ENCODE measurements at places on chromosomes 2 and 18.

- no peak for DNase-seq
These were observed 356.8 kb upstream of the ST6GAL2 start for GRCh38 chr2:107242811-107243210.

DNA sequence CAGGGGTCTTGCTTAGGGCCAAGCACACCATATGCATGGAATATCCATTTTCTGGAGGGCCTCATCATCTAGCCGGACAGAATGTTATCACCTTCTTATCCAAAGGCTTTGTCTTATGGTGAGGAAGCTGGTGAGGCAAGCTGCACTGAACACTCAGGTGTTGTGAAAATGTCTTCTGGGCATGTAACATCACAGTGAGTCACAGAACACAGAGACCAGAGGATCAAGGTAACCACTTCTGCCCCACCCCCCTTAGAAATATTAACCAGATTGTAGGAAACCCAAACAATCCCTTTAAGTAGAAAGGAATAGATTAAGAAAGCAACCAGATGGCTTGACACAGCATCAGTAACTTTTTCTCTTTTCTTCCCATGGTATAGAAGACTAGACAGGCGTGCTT lies 51.1 kb downstream of the MYO5B start:
- DNase-seq: no peak

DNA sequence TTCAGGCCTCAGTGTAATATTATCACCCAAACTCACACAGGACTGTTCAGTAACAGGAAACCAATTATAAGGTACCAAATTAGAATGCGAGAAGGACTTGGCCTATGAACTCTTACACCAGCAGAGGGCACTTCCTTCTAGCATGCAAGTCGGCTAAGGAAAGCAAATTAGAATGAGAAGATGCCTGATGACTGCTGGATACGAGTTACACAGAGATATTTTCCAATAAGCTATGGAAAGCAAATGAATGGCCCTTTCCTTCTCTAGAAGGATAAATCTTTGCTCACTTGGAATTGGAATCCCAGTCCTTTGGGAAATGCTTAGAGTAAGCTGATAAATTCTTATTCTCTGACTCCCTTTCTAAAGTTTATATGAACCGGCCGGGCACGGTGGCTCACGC lies 109.8 kb downstream of the AP1S3 start:
- DNase-seq: no peak

DNA sequence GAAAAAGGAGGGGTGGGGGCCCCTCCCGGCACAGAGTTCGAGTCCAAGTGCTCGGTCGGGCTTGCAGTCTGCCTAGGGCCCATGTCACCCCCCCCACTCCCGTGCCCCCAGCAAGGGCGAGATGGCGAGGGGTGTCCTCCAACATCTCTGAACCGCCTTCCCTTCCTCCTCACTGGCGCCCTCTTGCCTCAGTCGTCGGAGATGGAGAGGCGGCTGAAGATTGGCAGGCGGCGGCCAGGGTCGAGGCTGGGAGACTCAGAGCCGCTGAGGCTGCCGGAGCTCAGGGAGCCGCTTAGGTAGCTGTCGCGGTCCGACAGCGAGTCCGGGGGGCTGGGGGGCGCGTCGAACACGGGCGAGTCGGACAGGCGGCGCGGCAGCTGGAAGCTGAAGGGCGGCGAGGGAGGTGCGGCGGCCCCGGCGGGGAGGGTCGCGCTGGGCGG lies 2.3 kb downstream of the ZFP36L2 start:
- DNase-seq: peak; percentile 53

DNA sequence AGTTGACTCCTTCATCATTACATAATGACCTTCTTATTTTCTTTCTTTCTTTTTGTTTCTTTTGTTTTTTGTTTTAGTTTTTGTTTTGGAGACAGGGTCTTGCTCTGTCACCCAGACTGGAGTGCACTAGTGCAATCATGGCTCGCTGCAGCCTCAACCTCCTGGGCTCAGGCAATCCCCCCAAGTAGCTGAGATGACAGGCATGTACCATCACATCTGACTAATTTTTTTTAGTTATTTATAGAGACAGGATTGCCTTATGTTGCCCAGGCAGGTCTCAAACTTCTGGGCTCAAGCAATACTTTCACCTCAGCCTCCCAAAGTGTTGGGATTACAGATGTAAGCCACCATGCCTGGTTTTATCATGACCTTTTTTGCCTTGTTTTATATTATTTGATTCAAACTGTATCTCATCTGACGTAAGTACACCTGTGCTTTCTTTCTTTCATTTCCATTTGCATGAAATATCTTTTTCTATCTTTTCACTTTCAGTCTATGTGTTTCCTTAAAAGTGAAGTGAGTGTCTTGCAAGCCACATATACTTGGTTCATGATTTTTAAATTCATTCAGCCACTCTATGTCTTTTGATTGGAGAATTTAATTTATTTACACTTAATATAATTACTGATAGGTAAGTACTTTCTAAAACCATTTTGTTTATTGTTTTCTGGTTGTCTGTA lies 39.1 kb downstream of the SP100 start:
- DNase-seq: no peak

- DNase-seq: no peak
These were observed 122.2 kb upstream of the ITGB6 start for GRCh38 chr2:160322320-160322719.

- DNase-seq: no peak
These were observed 273.2 kb upstream of the RGPD4 start for GRCh38 chr2:107553539-107553938.

DNA sequence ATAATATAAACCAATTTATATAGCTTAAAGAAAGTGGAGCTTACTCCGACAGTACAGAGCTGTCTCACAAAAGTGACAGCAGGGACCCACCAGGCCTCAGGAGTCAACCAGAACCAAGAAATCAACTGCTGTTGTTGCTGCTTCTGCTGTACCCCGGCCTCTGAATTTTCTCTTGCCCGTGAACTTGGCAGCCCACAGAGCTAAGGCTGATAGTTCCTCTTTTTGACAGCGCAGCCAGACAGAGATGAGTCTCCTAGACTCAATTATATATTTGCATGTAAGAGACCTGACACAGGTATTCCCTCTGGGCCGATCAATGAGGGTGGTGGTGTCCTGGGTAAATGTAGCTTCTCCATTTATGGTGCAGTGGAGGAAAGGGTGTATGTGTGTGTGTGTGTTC lies 109.4 kb downstream of the KCTD1 start:
- DNase-seq: no peak

DNA sequence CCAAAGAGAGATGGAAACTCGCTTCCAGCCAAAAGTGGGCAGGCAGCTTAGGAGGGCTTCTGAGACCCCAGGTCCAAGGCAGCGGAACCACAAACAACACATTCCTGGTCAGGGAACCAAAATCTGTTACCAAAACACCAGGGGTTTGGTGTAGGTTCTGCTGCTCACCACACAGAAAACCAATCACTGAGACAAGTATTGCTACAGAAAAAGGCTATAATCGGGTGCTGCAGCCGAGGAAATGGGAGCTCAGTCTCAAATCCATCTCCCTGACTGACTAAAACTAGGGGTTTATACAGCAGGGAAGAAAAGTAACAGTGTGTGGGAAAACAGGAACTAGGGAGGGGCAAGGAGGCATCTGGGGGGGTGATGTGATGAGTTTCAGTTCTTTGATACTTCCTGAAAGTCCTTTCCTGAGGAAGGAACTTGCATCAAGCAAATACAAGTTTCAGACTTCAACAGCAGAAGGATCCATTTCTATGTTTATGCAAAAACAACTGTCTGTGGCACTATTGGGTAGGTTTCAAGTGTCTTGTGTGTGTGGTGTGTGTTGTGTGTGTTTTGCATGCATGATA lies 108.0 kb downstream of the FAM168B start:
- DNase-seq: no peak

- DNase-seq: no peak
These were observed 76.2 kb upstream of the CHRNA1 start for GRCh38 chr2:174840436-174840835.

DNA sequence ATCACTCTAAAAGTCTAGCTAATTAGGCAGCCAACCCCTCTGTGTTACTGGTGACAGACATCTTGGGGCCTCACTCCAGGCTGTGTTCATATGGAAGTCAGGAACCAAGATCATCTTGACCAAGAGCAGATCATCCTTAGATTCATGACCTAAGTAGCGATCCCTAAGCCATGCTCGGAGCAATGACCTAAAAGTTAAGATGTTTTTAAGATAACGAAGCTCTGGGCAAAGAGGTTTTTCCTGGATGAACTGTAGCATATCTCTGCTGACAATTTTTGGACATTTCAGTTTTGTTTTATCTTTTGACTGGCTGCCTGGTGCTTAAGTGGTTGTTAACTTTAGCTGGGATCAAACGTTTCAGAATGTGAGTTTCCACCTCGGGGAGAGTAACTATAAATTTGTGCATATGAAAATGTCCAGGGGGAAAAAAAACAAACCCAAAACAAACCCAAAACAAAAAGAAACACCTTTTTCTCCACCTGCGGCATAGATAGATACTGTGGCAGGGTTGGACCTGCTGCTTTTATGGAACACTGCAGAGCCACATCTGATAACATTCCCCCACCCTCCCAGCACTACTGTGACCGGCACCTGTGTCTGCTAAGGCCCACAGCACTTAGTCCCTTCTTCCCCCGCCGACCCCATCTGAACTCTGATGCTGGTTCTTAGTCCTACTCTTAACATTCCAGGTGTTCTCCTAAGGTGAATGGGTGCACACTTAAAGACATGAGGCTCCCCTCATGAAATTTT lies 45.5 kb downstream of the EPAS1 start:
- DNase-seq: no peak

DNA sequence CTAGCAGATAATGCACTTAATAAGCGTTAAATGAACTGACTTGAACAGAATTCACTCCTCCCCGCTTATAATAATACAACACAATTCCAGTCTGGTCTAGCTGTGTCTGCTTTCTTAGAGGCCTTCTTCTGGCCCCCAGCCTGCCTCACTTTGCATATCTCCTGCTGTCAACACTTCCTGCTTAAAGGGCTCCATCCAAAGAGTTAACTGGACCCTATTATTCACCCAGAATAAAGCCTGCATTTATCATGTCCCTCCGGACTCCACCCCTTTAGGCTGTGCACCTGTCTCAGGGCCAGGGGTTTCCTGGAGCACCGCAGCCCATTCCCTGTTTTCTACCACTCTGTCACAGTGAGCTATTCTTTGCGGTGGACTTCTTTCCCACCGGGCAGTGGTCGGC lies 292.8 kb upstream of the FBXO11 start:
- no peak for DNase-seq

GRCh38 chr2:157267476-157267875 lies 10.0 kb downstream of the GALNT5 start:
- no peak for DNase-seq

- no peak for DNase-seq
These were observed 77.1 kb upstream of the UGP2 start for GRCh38 chr2:63764630-63765029.

DNA sequence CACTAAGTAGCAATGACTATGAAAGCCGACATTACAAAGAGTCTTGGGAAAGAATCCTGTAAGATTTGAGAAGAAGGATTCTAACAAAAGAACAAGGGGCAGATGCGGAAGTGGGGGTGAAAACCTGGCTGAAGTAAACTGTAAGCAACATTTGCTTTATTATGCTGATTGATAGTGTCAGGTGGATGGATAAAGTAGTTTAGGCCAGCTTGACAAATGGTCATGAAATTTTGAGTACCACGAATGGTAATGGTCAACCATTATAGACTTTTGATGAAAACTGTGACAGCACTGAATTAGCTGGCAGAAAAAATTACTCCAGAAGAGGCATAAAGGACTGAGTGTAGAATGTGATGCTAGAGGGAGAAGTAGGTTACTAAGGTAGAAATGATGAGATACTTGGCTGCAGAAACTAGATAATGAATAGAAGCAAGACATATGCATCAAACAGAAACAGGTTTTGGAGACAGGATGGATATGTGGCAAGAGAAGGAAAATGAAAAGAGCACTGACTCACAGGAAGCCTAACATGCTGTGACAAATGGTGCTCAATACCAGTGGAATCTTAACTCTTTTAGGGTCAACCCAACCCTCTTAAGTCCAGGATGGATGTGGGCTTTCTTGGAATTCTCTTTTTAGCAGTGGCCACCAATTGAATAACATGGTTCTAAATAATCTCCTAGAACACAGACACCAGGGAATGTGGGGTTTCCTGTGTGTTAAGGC lies 6.8 kb downstream of the THUMPD2 start:
- no peak for DNase-seq

DNA sequence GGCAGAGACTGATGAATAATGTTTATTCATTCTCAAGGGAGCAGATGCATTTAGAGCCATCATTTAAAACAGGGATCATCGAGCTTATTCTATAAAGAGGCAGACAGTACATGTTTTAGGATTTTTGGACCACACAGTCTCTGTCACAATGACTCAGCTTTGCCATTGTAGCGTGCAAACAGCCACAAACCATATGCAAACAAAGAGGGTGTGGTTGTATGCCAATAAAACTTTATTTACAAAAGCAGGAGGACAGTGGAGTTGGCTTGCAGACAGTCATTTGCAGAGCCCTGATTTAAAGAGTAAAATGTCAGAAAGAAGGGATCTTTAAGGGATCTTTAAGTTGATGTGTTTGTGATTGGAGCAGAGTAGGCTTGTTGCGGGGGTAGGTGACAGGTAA lies 51.5 kb downstream of the SMIM21 start:
- DNase-seq: no peak

- no peak for DNase-seq
These were observed 34.0 kb upstream of the CYTIP start for GRCh38 chr2:157477919-157478318.

DNA sequence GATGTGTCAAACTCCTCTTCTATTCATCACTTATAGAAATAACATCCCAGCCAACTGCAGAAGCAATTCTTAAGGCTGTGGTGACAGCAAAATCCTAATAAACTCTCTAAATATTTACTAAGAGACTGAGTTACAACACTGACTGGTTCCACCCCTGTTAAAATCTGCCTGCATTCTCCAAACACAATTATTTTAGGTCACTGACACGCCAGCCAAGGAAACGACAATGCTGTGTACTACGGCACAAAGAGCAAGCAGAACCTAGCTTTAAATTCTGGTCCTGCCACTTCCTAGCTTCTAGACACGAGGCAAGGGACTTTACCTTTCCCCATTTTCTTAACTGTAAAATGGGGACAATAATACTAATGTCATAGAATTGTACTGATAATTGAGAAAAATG lies 4.1 kb downstream of the CYRIA start:
- no peak for DNase-seq

- no peak for DNase-seq
These were observed 124.4 kb downstream of the AGPS start for GRCh38 chr2:177516824-177517544.

DNA sequence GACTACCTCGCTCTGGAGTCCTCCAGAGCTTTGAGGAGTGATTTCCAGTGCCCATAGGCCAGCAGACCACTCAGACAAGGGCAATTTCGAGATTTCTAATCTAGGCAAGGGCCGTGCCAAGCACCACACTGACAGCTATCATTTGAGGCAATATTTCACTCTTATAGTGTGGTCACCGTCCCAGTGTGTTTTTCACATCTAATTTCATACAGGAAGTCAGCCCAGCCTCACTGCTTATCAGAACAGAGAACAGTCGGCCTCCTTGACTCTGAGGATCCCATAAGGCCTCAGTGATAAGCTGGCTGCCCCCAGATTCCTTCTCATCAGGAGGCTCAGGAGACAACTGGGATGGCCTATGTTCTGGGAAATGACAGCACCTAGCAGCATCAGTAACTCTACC lies 581 bp downstream of the CAPN14 start:
- DNase-seq: no peak

- no peak for DNase-seq
These were observed 23.4 kb upstream of the KCNK3 start for GRCh38 chr2:26668856-26669750.

GRCh38 chr2:135585586-135585985 lies 54.3 kb downstream of the R3HDM1 start:
- DNase-seq: no peak
